ENCODE measurements at places on chromosomes 11 and 22.

DNA sequence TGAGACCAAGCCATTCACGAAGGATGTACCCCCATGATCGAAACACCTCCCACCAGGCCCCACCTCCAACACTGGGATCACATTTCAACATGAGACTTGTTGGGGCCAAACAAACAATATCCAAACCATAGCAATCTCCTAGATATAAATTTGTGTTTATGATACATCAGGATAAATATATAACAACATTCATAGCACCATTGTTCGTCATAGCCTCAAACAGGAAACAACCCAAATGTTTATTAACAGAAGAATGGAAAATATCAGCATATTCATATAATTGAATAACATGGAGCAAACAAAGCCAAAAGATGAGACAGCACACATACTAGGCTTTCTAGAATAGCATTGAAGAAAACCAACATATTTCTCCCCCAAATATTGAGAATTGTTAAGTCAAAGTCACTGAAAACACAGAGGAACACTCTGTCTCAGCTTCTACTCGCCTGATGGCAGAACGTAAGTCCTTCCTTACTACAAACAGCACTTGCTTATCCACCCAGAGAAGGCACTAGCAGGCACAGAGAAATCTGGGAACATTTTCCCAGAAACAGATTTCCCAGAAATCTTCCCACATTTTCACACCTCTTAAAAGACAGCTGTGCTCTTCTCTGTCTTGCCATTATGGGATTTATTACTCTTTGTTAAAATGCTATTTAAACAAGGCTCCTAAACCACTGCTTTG lies 8.1 kb upstream of the GDPD4 start:
- DNase-seq: no peak

GRCh38 chr11:15901054-15901453 lies 455.3 kb downstream of the SOX6 start:
- DNase-seq: no peak

- no peak for DNase-seq
Measured at GRCh38 chr22:49554741-49555140, 272.9 kb downstream of the BRD1 start.

GRCh38 chr11:35658020-35658948 lies 4.3 kb upstream of the TRIM44 start:
- DNase-seq: no peak

DNA sequence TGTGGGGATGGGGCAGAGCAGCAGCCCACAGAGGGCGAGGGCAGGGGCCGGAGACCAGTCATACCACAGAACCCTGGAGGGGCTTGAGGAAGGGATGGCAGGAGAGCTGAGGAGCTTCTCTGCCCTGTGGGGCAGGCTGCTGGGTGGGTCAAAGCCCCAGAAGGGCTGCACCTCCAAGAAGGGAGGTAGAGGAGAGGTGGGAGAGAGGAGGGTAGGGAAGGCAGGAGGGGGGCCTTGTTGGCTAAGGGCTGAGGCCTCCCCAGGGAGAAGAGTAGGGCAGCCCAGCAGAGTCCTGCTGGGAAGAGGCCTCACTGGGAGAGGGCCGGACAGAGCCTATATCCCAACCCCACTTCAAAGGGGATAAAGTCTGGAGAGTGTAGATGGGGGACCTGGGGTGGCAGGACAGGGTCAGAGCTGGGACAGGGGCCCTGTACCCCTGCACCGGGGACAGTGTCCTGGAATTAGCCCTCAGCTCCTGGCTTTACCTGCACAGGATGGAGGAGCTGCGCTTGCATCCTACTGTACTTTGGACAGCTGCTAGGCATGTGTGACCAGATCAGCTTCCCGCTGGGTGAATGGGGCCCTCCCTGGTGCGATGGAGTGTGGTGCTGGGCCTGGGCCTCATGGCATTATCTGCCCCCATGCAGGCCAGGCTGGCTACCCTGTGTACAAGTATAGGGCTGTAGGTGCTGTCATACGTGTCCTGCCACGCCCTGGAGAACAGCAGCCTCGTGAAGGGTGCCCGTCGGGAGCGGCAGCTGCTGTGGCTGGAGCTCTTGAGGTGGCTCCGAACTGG lies 7.3 kb downstream of the DGCR6L start:
- no peak for DNase-seq

All from nucleus accumbens (tissue), 56 donors.